ENCODE measurements at places on chromosomes 4 and X.

- DNase-seq: no peak
These were observed 13.5 kb downstream of the KDM5C start for GRCh38 chrX:53211391-53211978.

- no peak for DNase-seq
These were observed 50.3 kb downstream of the PHKA2 start for GRCh38 chrX:18933617-18934016.

GRCh38 chr4:138406876-138407275 lies 164.7 kb upstream of the SLC7A11 start:
- no peak for DNase-seq

GRCh38 chr4:102761296-102761701 lies 531 bp upstream of the MANBA start:
- no peak for DNase-seq

DNA sequence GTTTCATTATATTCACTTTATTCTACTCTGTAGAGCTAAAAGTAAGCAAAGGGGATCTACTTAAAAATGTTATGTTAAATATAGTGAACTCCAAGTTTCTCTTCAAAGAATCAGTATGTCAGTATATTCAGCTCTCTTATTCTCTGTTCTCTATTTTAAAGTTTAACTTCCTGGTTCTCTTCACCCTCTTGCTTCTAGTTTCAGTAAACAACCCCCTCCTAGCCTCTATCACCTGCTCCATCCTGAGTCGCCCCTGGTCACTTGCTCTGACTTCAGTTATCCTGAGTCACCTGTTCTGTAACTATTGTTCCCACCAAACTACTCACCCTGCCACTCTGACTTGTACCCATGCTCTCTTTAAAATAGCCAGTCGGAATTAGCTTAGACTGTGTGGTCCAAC lies 180.9 kb upstream of the AADAT start:
- no peak for DNase-seq

DNA sequence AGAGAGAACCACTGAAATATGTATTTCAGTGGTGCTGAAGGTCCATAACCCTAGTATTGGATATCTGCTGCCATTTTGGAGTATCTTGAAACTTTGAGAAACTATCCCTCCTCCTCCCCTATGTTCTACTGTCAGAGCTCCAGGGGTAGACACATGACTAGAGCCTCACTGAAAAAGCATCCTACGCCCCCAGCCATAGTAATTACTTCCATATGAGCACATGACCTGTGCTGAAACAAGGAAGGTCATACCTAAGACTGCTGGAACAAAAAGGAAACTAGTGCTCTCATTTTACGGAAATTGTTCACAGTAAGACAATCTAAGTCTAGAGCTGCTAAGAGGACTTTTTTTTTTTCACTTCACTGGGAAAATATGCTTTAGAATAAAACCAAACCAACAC lies 42.0 kb upstream of the MAPK10 start:
- DNase-seq: peak; percentile 66

- DNase-seq: no peak
These were observed 779 bp upstream of the DDX60L start for GRCh38 chr4:168480931-168481611.

DNA sequence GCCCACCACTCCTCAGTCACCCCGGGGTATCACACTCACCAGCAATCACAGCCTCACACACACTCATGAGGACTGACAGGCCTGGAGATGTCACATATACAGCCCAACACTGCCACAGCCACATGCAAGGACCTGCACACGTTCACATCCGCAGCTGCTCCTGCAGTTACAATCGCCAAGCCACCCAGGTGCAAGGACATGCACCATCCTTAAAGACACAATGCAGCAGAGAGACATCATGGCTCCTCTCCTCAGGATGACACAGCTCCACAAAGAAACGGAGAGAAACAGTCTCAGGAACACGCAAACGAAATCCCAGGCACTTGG lies 1.1 kb downstream of the PCSK1N start:
- peak; percentile 24 for DNase-seq

- no peak for DNase-seq
These were observed 550.5 kb upstream of the BOD1L1 start for GRCh38 chr4:14177987-14178386.

GRCh38 chr4:148164557-148164956 lies 277.7 kb downstream of the NR3C2 start:
- DNase-seq: no peak

DNA sequence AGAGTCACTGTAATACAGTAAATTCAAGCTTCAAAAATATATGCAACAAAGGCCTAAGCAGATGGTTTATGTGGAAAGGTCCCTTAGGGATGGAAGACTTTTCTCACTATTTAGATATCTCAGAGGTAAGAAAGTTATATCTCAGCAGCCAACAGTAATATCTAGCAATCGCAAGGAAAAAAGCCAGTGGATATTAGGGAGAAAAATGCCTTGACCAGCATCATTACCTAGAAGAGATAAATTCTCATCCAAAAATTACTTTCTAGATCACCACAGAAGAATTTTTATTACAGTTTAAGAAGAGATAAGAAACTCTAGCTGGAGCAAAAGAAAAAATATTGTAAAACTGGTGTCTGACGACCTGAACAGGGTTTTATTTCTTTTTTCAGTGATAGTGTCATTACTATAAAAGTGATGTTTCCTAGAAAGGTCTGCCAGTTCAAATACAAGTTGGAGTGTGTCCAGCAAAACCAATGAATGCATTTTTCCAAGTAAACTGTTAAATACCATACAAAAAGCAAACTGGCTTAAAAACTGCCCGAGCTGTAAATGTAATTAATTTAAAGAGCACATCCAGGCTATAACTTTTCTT lies 100.0 kb downstream of the ATP11C start:
- no peak for DNase-seq

- DNase-seq: peak; percentile 37
These were observed 49.0 kb upstream of the ZNF157 start for GRCh38 chrX:47321386-47321785.

GRCh38 chr4:76532805-76533204 lies 97.8 kb downstream of the SHROOM3 start:
- DNase-seq: no peak

- no peak for DNase-seq
These were observed 16.3 kb upstream of the ZNF41 start for GRCh38 chrX:47499293-47499692.

DNA sequence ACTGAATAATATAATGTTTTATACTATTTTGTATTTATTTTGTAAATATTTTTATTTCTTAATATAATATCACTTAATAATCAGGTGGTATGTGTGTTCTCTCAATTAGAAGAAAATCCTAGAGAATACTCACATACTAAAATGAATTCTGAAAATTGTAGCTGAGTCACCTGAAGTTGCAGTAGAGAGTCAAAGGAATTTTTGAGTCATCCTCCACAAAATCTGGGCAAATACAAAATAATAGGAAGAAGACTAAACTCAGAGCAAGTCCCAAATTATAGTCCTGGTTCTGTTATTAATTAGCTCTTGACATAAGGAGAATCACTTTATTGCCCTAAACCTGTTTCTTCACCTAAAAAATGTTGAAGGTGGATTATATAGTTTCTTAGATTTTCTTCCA lies 57.8 kb downstream of the SPATA4 start:
- DNase-seq: no peak

GRCh38 chr4:136690360-136690759 lies 841.9 kb downstream of the PCDH18 start:
- no peak for DNase-seq

GRCh38 chr4:127732623-127733328 lies 2.6 kb downstream of the SLC25A31 start:
- DNase-seq: peak; percentile 52

GRCh38 chr4:166482758-166483157 lies 609.7 kb downstream of the TLL1 start:
- DNase-seq: no peak

GRCh38 chr4:16337936-16338335 lies 111.7 kb upstream of the TAPT1 start:
- no peak for DNase-seq

GRCh38 chr4:38757945-38758600 lies 24.7 kb downstream of the TLR10 start:
- DNase-seq: no peak

DNA sequence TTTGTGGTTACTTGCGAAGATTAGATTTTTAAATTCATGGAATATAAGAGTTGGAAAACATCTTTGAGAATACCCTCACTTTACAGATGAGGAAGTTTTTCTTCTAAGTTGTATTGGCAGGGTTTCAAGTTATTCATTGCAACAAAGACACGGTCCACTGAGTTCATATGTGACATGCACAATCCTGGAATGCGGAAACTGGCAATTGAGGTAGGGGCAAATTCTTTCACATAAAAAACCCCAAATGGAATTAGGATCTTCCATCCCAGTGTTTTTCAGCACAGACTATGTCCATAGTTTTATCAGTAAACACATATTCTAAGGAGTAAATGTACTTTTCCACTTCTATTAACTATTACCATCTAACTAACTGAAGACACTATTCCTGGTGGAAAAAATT lies 81.8 kb upstream of the NAP1L5 start:
- DNase-seq: no peak

DNA sequence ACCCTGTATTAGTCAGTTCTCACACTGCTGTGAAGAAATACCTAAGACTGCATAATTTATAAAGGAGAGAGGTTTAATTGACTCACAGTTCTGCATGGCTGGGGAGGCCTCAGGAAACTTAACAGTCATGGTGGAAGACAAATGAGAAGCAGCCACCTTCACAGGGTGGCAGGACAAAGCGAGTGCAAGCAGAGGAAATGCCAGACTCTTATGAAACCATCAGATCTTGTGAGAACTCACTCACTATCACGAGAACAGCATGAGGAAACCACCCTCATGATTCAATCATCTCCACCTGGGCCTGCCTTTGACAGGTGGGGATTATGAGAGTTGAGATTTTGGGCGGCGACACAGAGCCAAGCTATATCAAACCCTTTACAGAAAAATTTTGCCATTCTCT lies 722.4 kb downstream of the RAB28 start:
- no peak for DNase-seq

GRCh38 chr4:80134936-80135701 lies 62.1 kb upstream of the ANTXR2 start:
- peak; percentile 15 for DNase-seq

DNA sequence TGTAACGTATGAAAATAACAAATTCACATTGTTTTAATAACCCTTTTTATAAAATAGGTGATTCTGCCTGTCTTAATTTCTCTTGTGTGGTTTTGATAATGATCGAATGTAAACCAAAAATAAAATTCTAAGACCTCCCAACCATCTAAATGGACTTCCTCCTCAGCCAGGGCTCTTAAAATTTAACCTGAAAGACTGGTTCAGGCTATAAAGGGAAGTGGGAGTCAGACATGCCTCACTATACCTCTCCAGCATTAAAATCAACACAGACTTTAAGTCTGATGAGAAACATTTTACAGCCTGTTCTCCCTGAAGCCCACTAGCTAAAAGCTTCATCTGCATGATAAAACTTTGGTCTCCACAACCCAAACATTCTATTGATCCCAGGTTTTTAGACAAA lies 97.6 kb upstream of the STIM2 start:
- DNase-seq: no peak

- no peak for DNase-seq
These were observed 351.4 kb downstream of the KLHL13 start for GRCh38 chrX:117765211-117765610.

DNA sequence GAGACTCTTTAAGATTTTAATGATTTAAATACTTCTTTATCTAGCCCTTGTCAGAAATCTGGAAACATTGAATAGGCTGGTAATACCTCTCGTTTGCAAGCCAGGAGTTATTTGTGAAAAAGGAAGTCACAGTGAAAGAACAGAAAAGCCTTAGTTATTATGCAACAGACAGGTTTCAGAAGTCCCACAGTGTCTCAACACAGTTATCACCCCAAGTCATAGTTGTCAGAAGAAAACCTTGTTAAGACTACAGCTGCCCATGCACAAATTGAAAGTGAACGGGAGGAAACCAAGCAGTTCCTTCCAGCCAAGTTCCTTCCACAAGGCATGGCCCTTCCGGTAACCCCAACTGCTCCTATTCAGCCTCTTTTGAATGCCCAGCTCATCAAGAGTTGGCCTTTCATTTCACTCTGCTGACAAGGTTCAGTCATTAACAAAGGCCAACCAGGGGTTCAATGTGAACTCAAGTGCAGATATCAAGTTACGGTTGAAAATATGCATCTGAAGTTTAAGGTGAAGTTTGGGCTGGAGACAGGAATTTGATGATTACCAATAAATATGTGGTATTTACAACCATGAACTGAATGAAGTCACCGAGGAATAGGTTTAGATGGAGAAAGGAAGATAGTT lies 15.6 kb downstream of the ALPK1 start:
- DNase-seq: no peak

GRCh38 chr4:172698256-172698655 lies 470.4 kb upstream of the GALNT7 start:
- no peak for DNase-seq

DNA sequence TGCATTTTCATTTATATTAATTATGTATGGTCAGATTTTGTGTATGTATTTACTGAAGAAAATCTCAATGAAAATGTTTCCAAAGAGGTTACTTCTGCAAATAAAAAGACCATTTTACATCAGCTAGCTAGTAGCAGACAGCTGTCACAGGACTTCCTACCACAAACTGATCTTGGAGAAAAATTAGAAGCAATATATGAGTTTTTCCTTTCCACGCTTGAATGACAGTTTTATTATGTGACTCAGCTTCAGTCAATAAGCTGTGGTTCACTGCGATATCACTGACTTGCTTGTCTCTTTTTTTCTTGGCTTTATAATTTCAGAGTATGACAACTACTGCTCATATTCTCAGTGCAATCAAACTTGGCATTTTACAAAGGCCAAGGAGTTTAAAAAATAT lies 787.4 kb upstream of the GALNTL6 start:
- no peak for DNase-seq

DNA sequence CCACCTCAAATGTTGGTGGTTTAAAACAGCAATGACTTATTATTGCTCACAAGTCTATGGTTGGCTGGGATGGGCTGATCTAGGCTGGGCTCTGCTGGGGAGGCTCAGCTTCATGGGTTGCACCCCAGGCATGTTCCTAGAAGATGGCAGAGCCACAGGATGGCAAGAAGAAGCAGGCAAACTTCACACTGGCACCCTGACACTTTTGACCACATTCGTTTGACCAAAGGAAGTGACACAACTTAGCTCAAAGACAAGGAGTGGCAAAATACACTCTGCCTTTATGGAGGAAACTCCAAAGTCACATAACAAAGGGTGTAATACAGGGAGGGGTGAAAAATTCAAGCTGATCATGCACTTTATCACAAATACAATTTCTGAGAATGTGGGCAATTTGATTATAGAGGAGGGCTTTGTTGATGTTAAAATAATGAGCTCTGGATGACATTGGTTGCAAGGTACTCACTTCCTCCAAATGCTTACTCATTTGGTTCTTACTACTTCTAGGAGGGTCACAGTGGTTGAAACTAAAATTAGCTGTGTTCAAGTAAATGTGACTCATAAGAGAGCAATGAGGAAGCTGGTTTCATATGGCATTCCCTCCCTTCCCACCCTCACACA lies 249.2 kb upstream of the RPS6KA3 start:
- DNase-seq: no peak

- no peak for DNase-seq
These were observed 517.1 kb upstream of the ZFP42 start for GRCh38 chr4:187478292-187479140.

DNA sequence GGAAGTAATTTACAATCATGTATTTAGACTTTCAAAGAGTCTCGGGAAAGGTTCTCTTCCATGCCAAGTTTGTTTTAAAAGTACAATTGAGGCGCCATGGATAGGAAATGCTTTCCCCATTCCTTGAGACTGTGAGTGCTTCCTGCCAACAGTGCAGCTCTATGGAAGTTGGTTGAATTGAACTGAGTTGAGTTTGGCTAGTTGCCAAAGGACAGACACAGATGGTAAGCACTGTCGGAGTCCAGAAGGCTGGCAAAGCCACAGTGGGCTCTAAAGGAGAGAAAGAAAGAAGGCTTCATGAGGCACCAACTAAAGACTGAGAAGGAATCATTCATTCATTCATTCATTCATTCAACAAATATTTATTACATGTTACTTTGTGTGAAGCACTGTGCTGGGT lies 4.3 kb upstream of the KCNE5 start:
- no peak for DNase-seq
